HT-29 (cell line): ENCODE measurements at places on chromosomes 16 and 17. TPM values are rescaled to one million over a fixed set of nuclear protein-coding genes. Genes with fewer than 3 reads are reported as not detected.

- no peak for DNase-seq
These were observed 10.7 kb downstream of the WIPI1 start for GRCh38 chr17:68446626-68447041.

- no peak for DNase-seq
These were observed 178.6 kb upstream of the TNRC6C start for GRCh38 chr17:77779711-77780539.

DNA sequence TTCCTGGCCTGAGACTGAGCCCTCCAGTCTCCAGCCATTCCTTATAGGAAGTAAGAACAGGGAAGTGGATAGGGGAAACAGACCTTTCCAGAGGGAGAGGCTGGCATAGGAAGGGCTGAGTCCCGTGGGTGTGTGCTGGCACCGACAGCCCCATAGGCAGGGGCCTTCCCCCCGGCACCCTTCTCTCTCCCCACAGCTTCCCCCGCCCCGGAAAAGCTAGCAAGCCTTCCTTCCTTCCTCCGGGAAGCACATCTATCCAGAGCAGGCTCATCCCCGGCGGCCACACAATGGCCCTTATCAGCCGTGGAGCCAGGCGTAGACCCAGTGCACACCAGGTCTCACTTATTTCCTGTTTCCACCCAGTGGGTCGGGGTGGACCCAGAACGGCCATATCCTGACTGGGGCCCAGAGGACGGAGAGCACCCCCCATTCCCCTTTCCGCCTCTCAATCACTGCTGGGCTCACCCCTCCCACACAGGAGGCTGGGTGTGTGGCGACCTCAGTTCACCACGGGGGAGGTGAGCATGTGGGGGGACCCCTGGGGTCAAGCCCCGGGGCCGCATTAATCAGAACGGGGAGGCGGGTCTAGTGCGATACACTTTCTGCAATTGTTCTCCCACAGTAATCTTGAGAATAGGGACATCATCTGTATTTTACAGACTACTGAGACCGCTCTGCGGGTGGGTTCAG is 950 bp upstream of the MYO1C start:
- peak; percentile 71 for DNase-seq

DNA sequence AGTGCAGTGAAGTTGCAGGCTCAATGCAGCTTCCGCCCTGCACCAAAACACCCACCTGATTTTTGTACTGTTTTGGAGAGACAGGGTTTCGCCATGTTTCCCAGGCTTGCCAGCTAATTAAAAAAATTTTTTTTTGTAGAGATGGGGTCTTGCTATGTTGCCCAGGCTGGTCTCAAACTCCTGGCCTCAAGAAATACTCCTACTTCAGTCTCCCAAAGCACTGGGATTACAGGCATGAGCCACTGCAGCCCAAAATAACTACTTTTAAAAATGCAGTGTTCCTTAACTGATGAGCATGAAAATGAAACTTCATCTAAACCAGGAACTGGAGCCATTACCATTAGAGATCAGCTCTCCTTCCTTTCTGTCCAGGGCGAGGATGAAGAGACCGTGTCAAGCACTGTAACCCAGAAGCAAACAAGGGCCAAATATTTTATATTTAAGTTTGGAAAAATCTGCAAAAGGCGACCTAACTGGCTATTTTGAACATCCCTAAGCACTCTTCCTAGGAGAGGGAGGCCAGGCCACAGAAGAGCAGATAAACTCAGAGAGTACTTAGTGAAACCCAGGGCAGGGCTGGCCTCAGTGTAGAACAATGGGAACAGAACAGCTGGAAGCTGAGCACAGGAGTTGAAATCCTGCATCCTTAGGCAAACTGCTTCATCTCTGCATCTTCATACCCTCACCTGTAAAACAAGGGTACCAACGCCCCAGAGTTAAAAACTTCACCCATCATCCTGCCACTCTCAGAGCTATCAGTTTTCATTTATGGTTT is 24.0 kb downstream of the CREBBP start:
- DNase-seq, result no peak

DNA sequence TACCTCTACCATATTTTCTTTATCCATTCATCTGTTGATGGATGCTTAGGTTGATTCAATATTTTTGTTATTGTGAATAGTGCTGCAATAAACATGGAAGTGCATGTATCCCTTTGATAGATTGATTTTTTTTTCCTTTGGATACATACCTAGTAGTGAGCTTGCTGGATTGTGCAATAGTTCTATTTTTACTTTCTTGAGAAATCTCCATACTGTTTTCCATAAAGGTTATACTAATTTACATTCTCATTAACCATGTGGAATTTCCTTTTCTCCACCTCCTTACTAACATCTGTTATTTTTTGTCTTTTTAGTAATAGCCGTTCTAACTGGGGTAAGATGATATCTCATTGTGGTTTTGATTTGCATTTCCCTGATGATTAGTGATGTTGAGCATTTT is 124.6 kb upstream of the TOX3 start:
- no peak for DNase-seq

DNA sequence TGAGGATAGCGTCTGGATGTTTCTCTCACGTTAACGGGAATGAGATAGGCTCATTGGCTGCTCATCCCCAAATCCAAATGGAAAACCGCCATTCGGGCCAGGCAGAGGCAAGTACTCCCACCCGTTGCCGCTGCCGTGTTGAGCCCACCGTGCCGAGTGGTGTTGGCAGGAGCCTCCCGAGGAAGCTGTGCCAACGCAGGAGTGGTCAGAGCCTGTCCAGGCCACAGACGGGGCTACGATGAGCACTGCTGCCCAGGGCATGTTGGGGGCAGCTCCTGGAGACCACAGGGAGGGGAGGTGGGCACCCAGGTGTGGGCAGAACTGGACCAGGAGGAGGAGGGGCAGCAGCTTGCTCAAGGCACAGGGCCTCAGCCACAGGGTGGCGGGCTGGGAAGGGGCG is 72.0 kb downstream of the KLHDC4 start:
- no peak for DNase-seq

DNA sequence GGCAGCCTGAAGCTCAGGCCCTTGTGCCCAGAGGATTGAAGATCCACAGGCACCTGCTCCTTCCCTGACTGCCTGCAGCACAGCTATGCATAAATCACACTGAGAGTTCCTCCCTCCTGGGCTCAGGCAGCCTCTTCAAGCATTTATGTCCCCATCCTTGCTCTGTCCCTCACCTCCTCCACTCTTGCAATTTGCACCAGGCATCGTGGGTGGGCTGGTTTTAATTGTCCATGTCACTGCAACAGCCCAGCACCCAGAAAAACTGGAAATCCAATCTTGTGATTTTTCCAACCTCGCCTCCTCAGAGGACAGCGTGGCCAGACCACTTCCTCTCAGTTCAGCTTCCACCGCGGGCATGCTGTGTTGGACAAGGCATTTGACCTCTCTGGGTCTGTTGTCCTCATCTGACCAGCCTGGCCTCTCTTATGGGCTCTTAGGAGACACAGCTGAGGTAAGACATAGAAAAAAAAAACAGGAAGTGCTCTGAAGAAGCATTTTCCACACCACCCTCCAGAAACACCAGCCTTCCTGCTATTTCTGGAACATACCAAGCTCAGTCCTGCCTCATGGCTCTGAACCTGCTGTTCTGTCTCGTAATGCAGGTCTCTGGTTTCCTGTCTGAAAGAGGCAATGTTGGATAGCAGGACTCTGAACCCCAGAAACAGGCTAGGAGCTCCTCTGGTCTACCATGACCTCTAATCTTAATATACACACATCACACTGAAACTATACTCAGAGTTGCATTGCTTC is 8.3 kb downstream of the TMEM114 start:
- no peak for DNase-seq

DNA sequence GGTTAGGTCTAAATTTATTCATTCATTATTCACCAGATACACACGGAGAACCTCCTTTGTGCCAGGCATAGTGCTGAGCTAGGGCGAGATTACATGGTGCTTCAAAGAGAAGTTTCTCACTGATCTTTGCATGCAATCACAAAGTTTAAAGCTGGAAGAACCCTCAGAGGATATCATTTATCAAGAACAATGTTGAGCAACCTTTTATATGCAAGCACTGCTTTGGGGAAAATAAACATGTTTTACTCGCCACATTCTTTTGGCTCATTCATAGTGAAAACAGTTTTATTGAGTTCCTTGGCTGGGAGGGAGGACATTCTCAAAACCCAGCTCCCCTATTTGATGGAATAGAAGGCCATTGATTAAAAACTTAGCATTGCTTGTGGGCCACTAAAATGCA is 49.8 kb upstream of the XYLT1 start:
- no peak for DNase-seq

- no peak for DNase-seq
These were observed 90.6 kb downstream of the BMERB1 start for GRCh38 chr16:15524966-15525365.

- no peak for DNase-seq
These were observed 1739.1 kb downstream of the TP53TG3F start for GRCh38 chr16:35198223-35199199.

- no peak for DNase-seq
These were observed 203.2 kb upstream of the WSCD1 start for GRCh38 chr17:5866978-5867377.

- peak; percentile 97 for DNase-seq
These were observed 761 bp upstream of the NBR1 start for GRCh38 chr17:43170140-43170765.

DNA sequence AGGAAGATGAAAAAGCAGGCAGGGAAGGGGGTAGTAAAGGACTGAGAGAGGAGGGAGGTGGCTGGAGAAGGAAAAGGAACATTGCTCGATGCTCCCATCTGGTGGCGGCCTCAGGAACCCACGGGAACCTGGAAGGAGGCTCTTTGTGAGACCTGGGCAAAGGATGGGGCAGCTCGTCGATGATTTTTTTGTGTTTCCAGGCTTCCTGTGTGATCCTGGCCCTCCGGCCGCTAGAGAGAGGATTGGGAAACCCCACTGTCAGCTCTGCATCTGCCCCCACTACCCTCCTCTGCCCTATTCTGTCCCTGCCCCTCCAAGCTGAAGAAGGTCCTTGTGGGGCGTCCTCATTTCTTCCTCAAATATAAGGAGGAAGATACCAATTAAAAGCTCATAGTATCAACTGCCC is 6.6 kb downstream of the WFIKKN2 start:
- DNase-seq, result peak; percentile 85

DNA sequence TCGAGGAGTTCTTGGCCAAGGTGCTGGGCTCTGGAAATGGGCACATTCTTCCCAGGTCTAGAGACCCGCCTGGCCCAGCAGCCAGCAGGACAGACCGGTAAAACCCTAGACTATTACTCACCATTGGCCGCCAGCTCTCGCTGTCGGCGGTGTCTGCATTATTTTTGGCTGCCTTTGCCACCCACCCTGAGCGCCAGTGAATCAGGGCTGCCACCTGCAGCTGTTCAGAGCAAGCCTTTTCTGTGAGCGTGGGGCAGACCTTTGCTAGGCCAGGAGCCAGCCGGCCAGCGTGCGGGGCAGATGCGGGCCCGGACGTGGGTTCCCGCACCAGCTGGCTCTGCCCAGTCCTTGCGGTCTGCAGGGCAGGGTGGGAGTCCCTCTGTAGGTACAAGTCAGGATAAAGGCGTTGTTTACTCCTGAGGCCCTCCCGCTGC is 15.8 kb upstream of the CLEC18A start:
- no peak for DNase-seq

GRCh38 chr16:30953511-30954124 is 3.9 kb upstream of the SETD1A start:
- peak; percentile 74 for DNase-seq

DNA sequence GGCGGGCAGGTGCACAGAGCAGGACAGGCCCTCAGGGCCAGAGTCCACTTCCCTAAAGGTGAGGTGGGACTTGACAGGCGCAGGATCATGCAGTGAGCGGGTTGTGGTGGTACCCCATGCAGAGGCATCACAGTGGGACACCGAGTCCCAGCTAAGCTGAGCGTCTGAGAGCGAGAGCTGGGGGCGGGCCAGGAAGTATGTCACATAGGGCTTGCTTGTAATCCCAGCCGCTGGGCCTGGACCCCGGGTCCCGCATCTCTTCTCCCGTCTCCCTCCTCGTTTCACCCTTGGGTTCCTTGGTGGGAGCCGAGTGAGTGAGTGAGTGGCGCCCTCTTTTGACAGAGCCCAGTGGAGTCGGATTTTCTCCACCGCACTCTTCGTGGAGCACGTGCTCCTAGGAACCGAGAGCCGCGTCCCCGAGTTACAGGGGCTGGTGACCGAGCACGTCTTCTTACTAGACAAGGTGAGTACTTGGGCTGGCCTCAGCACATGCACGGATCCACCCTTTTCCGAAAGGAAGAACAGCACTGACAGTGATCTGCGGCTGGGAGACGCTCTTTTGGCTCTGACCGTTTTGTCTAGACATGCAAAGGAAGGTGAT is 50.8 kb upstream of the ENDOV start:
- peak; percentile 5 for DNase-seq

DNA sequence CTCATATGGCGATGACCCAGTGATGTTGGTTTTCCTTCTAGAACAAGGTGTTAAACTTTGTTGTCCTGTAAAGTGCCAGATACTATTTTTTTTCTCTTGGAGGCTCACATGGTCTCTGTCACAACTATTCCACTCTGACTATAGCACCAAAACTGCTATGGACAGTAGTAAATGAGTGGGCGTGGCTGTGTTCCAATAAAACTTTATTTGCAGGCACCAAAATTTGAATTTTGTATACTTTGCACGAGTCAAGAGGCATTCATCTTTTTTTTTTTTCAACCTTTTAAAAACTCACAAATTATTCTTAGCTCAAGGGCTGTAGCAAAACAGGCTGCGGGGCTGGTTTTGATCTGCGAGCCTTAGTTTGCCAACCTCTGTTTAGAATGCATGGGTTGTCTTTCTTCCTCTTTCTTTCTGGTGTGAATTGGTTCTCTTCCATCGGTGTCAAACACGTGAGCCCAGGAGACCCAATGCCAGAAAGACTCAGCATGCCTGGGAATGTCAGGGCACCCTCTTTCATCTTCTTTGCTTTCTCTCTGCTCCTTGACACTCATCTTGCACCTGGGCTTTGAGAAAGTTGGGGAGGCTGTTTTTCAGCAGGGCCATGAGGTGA is 2.1 kb downstream of the SYT17 start:
- DNase-seq, result no peak

DNA sequence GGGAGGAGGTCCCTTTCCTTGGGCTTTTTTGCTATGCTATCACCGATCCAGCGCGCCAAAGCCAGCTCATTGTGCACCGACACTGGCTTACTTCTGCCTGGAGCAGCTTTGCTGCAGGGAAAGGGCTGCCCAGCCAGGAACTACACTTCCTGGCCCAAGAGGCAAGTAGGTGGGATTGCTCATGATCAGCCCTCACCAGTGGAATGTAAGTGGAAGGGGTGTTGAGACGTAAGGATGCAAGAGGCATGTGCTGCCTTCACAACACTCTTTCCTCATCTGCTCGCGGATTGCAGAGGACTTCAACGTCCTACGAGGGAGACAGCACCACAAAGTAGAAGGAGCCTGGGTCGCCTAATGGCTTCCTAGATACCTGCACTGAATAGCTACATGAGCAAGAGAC is 104.3 kb upstream of the FOXF1 start:
- DNase-seq, result no peak

- DNase-seq, result no peak
These were observed 269.2 kb upstream of the SALL1 start for GRCh38 chr16:51420247-51420646.

GRCh38 chr17:38926293-38927070 is 1.1 kb downstream of the LASP1NB start:
- DNase-seq, result no peak

Gene ZNF423
- total RNA-seq, result not detected in 2 replicates

Gene ALKBH5
- total RNA-seq, result 74.4 and 75.8 TPM in 2 replicates

Gene SMIM36
- total RNA-seq, result 0.29 TPM in 1 of 2 replicates, not detected in the other

Gene PMP22
- not detected in 2 replicates for total RNA-seq

Gene PRSS36
- total RNA-seq, result 2.3 and 4.1 TPM in 2 replicates

Gene HP
- total RNA-seq, result not detected in 2 replicates

Gene ARSG
- 2.0 and 2.1 TPM in 2 replicates for total RNA-seq

Gene CCL2
- total RNA-seq, result not detected in 2 replicates

Gene GP1BA
- not detected in 2 replicates for total RNA-seq

Gene KRTAP4-4
- total RNA-seq, result not detected in 2 replicates

Gene SEBOX
- not detected in 2 replicates for total RNA-seq
